ENCODE measurements at places on chromosomes 1 and 21.

DNA sequence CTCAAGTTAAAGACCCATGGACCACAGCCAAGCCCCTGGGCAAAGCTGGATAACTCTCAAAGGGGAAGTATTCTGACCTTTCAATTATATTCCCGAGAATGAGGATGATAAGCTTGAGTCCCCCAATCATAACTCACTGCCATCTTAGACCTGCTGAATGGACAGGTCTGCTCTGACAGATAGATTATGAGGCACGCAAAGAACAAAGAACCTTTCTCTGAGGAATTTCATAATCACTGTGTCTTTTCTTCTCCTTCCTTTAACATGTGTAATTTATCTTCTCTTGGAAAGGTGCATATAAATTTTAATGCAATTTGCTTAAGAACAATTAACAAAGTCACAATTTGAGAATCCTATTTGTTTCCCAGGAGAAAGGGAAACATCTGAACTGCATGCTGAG lies 22.0 kb downstream of the PIGM start:
- DNase-seq, result no peak

DNA sequence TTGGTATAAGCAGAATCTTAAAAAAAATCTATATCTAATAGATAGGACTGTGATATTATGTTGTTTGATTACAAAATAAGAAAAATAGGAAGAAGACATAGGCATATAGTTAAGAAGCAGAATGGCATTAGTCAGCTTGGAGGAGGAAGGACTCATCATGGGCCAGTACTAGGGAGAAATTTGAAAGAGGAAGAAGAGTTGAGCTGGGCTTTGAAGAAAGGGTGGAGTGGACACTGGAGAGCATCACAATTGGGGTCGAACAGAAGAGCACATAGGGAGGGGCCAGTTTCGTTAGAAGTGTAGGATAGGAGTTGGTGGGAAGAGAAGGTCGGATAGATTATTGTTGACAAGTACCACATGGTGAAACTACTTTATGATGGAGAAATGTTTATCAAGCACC lies 129.3 kb downstream of the CACHD1 start:
- DNase-seq, result no peak

GRCh38 chr1:94949681-94950661 lies 23.1 kb upstream of the CNN3 start:
- DNase-seq, result no peak

GRCh38 chr1:19646377-19647319 lies 2.5 kb downstream of the NBL1 start:
- no peak for DNase-seq

DNA sequence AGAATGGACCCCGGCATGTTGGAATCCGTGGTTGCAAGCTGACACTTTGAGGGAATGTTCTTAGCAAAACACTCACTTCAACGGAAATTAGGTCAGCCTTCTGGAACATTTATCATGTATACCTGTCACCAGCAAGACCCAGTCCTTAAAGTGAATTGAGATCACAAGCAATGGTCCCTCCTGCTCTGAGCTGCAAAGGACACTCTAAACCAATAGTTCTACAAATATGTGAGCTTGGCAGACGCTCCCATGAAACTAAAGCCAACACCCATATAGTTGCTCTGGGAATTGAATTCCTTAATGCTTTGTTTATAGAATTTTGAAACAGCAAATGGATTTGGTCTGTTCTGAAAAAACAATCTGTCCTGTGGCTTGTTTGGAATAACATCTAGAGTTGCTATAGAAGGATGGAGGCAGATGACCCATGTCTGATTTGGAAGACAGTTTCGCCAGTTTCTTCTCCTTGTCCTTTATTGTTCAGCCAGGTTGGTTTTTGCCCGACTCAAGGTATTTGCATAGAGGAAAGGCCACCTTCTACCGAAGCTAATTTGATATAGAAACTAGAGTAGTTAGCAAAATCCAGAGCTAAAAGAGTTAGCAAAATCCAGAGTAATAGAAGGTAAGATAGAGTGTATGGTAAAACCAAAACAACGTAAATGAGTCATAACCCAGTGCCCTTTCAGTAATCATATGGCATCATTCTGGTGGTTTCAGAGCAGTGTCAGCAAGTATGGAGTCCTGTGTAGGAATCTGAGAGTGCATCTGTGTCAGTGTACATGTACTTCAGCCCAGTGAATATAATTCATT lies 236.2 kb downstream of the NFIA start:
- DNase-seq, result peak; percentile 76

DNA sequence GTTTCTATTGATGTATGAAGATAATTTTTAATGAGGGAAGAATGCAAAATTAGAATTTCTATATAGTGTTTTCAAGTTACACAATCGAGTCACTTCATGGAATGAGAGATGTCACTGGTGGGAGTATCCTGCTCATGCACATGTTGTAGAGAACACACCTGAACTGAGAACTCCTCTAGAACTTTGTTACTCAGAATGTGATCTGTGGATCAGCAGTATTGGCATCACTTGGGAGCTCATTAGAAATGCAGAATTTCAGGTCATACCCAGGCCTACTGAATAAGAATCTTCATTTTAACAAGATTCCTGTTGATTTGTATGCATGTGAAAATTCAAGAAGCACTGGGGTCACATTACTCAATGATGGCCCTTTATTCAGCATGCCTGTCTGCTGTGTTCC lies 28.8 kb downstream of the ZNF326 start:
- DNase-seq, result no peak

- no peak for DNase-seq
Measured at GRCh38 chr1:107467286-107467685, 326.4 kb downstream of the NTNG1 start.

DNA sequence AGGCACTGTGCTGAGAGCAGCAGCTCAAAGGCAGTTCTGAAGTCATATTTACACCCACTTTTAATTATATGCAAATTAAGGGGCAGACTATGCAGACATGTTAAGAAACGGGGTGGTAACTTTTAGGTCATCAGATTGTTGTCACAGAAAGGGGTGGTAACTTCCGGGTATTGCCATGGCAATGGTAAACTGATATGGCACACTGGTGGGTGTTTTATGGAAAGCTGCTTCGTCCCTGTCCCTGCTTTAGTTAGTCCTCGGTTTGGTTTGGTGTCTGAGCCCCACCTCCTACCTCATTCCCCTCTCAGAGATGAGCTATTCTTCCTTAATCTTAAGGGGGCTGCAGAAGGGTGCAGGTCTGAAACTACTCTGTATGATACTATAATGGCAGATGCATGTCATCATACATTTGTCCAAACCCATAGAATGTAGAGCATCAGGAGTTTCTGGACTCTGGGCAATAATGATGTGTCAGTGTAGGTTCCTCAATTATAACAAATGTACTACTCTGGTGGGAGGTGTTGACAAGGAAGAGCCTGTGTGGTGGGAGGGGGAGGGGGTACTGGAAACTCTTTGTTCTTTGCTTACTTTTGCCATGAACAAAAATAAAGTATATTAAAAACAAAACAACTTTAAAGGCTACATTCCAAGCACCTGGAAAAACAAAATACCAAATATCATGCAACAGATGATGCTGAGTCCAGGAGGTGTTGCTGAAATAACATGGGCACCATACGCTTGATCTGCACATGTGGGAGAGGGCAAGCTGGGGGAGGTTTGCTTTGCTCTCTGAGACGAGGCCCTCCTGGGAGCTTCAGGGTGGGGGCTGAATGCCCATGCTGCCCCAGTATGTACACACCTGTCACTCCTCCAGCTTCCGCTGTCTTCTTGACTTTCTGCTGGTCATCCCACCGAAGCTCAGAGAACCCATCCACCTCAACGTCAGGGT lies 6.3 kb downstream of the PARP1 start:
- no peak for DNase-seq

DNA sequence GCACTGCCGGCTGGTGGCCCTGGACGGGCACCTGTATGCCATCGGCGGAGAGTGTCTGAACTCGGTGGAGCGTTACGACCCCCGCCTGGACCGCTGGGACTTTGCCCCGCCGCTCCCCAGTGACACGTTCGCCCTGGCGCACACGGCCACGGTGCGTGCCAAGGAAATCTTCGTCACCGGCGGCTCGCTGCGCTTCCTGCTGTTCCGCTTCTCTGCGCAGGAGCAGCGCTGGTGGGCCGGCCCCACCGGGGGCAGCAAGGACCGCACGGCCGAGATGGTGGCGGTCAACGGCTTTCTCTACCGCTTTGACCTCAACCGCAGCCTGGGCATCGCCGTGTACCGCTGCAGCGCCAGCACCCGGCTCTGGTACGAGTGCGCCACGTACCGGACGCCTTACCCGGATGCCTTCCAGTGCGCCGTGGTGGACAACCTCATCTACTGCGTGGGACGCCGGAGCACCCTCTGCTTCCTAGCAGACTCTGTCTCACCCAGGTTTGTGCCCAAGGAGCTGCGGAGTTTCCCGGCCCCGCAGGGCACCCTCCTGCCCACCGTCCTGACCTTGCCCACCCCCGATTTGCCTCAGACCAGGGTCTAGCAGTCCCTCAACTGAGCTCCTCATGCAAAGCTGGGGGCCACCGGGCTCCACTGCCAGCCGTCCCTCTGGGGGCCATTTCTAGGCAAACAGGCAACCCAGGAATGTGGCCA lies 2.1 kb downstream of the KLHDC7A start:
- no peak for DNase-seq

DNA sequence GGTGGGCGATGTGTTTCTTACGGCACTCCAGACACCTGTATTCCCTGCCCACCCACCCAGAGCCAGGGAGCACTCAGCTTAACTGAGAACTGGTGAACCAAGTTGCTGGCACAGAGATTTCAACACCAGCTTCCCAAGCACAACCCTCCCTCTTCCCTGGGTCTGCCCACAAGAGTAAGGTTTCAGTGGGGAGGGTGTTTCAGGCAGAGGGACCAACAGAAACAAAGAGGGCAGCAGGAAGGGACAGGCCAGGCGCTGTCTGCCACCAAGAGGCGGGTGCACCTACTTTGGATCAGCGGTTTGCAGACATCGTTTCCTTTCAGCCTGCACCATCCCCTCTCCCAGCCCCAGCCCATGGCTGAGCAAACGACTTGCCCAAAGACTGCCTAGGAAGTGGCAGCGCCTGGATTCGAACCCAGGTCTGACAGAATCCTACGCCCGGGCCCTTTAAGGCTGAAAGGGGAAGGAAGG lies 21.9 kb upstream of the ALDH4A1 start:
- DNase-seq, result no peak

GRCh38 chr1:72969461-72969860 lies 687.1 kb upstream of the NEGR1 start:
- DNase-seq, result no peak

DNA sequence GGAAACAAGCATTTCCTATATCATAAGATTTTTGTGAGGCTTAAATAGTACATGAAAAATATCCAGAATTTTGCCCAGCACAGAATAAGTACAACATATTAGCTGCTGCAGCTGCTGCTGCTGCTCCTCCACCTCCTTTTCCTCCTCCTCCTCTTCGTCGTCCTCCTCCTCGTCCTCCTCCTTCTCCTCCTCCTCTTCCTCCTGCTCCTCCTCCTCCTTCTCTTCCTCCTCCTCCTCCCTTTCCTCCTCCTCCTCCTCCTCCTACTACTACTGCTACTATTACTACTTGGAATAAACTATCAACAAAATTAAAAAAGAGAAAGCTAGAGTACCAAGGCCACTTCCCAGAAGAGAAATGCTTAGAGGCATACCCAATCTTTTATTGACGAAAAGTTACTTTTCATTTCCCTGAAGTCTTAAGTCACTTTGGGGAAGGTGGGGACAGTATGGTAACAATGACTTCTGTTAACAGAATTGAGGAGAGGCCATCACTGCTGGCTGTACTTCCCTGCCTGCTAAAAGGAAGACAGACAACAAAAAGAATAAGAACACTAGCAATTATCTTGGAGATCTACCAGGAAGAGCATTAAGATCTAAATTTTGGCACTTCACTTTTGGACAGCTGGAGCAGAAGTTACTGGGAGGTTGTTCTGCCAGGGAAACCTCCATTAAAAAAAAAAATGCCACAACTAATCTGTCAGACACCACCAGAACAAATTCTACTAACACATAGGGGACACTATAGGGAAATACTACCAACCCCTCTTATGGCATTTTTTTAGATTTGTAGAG lies 7.1 kb downstream of the DENND1B start:
- DNase-seq, result no peak
